CD4-positive, CD25-positive, alpha-beta regulatory T cell (primary cell): ENCODE measurements at places on chromosomes 2 and 18.

DNA sequence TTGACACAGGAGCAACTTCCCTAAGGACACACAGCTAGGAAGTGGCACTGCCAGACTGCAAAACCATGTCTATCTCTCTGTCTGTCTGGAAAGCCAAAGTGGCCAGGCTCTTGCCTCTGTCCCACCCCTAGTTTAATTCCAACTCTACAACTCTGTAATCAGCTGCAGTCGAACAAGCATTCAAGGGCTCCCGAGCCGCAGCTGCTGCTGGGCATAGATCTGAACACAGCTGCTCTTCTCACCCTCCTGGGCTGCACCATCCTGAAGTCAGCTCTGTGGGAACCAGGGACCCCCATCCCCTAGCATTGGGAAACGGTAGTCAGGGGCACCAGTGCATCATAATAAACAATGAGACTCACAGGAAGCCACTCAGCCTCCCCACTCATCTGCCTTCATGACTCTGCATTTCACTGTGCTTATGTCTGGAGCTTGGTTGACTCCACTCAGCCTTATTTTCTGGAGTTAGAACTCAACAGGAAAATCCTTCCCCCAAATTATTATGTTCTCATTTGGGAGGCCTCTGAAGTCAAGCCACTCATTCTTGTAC, 44.4 kb upstream of the TMEM163 start:
- no peak for DNase-seq

GRCh38 chr18:48452861-48453323, 43.7 kb upstream of the ZBTB7C start:
- no peak for DNase-seq

- no peak for DNase-seq
These were observed 5.2 kb downstream of the CNDP2 start for GRCh38 chr18:74501386-74501785.

GRCh38 chr2:28155627-28156026, 237.0 kb upstream of the FOSL2 start:
- DNase-seq, result no peak

DNA sequence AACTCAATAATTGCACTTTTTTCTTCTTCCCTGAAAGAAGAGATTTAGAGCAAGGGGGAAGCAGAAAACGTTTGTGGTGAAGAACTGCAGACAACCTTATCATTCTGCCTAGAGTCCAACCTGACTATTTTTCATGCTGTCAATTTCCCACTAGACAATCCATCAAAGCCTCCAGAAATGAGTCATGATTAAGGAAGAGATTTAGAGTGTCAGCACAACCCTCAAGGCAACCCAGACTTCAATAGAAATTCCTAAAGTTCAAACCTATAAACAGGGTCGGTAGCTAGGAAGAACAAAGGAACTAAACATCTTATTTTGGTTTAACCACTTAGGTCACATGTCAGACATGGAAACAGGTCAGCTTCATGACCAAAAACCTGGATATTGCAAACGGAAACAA, 86.9 kb downstream of the SLC25A12 start:
- no peak for DNase-seq

GRCh38 chr2:200050921-200051610, 95.7 kb downstream of the MAIP1 start:
- DNase-seq, result no peak

- no peak for DNase-seq
These were observed 78.0 kb upstream of the DNMT3A start for GRCh38 chr2:25419678-25420242.

DNA sequence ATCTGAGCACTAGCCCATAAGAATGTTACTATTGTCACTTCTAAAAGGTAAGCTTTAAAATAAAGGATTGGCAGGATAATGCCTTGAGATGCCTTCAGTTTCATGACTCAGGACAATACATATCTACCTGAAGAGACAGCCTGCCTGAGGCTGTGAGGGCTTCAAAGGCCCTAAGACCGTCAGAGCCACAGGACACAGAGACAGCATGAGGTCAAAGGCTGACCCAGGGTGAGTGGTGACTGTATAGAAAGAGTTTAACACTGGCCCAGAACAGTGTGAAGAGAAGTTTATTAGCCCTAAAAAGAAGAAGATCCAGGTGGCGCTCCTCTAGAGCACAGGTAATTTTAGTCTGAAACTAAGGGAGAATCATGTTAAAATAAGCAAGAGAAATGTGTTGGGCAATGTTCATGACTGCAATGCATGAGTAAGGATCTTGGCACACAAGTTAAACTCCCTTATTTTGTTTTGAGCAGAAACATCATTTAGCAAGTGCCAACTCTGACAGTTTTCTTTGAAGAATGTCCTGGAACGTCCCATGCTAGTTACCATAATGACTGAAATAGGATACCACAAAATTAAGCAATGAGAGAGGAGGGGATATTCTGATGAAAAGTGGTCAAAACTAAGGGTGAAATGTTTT, 78.1 kb upstream of the FAM110C start:
- no peak for DNase-seq

DNA sequence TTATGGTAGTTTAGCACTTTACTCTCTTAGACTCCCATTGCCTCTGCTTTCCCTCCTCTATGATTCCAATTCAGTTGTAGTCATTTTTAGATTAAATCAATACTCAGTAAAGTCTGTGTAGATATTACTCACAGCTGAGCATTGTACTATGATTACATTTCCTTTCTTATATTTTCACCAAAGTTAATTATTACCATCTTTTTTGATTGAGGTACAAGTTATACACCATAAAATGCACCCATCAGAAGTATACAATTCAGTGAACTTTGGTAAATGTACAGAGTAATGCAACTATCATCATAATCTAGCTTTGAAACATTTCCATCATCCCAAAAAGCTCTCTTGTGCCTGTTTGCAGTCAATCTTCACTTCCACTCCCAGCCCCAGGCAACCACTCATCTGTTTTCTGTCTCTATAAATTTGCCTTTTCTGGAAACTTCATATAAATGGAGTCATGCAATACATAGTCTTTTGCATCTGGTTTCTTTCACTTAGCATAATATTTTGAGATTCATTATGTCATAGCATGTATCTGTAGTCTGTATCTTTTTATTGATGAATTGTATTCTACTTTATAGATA, 30.2 kb upstream of the ETAA1 start:
- no peak for DNase-seq

DNA sequence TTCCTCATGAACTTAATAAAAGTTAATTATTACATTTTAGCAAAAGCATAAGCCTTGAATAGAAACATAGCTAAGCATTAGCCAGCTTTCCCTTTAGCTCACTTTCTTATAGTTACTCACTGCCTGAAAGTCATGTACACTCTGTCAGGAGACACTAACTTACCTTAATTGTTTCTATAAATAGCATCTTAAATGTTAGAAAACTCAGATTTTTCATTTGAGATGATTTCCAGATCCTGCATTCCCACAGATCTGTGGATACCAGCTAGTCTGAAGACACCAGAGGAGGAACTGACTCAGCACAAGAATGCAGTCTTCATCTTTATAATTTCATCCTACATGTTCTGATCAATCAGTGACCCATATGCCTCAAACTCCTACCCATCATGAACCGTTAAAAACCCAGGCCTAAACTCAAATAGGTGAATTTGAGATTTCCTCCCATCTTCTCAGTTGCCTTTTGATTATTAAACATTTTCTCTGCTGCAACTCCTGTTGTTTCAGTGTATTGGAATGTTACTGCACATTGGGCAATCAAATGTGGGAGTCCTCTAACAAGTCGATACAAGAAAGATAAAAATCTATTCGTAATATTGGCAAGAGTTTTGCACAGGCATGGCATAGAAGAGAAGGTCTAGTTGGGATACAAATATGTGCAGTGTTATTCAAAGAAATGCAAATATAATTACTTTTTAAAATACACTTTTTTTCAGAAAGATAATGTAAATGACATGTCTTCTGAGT, 857.4 kb upstream of the CDH2 start:
- no peak for DNase-seq

GRCh38 chr18:35592298-35592697, 10.8 kb downstream of the GALNT1 start:
- DNase-seq, result no peak

DNA sequence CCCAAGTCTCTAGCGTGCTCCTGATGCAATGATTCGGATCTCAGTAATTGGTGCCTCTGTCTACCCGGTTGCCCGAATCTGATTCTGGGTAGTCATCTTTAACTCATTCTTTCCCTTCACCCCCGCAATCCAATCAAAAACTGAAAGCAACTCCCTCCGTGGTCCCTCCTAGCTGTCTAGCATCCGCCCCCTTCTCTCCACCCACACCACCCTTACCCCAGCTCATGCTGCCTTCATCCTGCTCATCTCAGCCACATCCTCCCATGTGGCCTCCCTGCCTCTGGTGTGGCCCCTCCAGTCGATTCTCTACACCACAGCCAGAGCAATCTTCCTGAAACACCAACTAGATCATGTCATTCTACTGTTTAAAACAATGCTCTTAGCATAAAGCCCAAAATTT, 62.3 kb downstream of the TTC32 start:
- DNase-seq, result no peak

GRCh38 chr2:148531235-148531634, 113.3 kb upstream of the EPC2 start:
- no peak for DNase-seq

GRCh38 chr2:24621779-24622538, 130.9 kb downstream of the NCOA1 start:
- no peak for DNase-seq

- no peak for DNase-seq
These were observed 14.4 kb downstream of the STK11IP start for GRCh38 chr2:219611866-219612576.

GRCh38 chr2:234544659-234545611, 48.1 kb upstream of the ARL4C start:
- peak; percentile 58 for DNase-seq

GRCh38 chr2:42787788-42788477, 4.5 kb downstream of the HAAO start:
- DNase-seq, result no peak

- no peak for DNase-seq
These were observed 47.1 kb downstream of the SPTBN1 start for GRCh38 chr2:54503192-54503591.

DNA sequence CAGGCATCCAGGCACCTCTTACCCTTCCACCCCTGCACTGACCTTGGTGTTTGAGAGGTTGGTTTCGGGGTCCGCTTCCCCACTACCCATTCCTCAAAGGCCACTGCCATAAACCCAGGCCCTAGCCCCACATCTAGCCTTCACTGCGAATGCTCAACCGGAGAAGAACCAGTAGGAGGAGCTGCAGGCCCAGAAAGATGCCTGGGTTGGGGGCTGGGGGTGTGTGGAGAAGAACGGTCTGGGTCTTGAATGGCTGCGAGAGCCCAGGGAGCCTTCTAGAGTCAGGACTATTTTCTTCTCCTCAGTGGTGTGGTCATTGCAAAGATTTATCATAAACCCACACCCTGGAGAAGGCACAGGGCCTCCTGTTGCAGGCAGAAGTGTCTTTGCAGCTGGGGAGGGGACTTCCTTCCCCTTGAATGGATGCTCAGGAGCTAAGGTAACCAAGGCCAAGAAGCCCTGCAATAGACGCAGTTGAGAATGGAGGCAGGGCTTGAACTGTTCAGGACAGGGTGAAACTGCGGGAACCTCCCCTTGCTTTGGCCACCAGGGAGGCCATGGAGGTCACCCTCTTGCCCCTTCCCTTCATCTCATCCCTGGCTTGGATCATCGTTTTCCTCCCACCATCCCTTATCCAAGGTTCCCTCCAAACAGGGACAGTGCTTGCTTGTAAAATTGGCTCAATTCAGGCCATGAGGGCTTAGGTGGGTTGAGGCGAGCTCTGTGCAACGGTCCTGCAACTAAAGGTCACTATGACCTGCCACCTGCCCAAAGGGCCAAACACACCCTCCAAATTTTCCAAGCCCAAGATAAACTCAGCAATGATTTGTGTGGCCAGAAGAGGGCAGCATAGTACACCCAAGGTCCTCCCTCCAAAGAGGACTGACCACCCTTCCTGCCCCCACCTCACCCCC, 20.9 kb downstream of the THNSL2 start:
- no peak for DNase-seq

DNA sequence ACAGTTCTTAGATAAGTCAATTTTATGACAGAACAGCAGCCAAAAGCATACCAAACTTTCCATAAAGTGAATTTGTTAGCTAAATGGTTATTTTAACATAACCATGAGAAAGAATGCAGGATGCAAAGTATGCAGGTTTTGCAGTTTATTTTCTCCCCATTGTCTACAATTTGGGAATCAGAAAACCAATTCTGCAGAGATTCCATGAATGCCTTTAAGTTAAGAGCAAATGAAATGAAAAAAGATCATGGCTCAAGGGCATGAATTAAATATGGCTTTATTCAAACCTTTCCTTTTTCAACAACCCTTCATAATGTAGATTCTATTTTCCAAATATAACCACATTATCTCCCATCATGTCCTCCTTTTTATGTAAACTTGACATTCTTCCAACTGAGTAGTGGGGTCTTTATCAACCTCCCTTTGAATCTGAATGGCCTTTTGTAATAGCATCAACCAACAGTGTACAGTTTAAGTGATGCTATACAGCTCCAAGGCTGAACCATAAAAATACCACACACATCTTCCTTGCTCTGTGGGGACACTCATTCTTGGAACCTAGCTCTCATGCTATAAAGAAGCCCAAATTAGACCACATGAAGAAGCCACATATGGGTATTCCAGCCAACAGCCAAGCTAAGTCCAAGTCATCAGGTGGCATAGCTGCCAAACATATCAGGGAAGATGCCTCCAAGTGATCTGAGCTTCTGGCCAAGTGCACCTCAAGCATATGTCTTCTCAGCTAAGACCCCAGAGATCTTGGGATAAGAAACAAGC, 49.8 kb downstream of the PIAS2 start:
- no peak for DNase-seq

DNA sequence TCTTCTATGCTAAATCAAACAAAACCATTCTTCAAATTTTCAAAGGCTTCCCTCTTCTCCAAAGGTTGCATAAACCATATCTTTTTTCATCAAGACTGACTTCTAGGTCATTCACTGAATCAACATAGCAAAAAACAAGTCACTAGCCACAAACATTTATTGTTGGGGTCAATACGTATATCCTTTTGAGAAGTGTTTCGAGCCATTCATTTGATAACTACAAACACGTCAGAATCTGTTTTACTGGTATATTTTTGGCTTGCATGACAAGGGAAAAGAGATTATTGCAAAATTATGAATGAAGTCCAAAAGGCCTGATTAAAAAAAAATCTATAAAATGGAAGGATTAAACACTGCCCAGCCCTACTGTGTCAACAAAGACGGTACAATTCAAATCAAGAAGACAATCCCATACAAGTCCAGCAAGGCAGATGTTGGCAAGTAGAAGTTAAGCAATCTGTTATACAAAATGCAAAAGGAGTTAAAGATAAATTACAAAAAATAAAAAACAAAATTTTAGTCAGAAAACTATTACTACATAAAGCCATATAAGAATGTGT, 222.4 kb downstream of the SRBD1 start:
- DNase-seq, result no peak

GRCh38 chr18:69537183-69537582, 136.5 kb downstream of the DOK6 start:
- no peak for DNase-seq

DNA sequence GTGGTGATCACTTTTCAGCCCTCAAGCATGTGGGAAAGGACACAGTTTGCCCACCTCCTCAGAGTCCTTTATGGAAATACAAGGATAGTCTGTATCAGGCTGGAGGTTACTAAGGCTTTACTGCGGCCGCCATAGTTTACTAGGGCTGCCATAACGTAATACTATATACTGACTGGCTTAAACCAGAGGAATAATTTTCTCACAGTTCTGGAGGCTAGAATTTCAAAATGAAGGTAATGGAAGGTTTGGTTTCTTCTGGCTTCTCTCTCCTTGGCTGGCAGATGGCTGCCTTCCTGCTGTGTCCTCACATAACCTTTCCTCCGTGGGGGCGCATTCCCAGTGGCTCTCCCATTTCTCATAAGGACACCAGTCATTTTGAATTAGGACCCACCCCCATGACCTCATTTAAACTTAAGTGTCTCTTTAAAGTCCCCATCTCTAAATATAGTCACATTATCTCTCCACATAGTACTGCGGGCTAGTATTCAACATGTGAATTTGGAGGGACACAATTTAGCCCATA, 12.5 kb upstream of the ATIC start:
- DNase-seq, result no peak
